ENCODE measurements at places on chromosomes 1 and 21.

GRCh38 chr1:202238914-202239313 lies 45.3 kb downstream of the LGR6 start:
- DNase-seq, result no peak

DNA sequence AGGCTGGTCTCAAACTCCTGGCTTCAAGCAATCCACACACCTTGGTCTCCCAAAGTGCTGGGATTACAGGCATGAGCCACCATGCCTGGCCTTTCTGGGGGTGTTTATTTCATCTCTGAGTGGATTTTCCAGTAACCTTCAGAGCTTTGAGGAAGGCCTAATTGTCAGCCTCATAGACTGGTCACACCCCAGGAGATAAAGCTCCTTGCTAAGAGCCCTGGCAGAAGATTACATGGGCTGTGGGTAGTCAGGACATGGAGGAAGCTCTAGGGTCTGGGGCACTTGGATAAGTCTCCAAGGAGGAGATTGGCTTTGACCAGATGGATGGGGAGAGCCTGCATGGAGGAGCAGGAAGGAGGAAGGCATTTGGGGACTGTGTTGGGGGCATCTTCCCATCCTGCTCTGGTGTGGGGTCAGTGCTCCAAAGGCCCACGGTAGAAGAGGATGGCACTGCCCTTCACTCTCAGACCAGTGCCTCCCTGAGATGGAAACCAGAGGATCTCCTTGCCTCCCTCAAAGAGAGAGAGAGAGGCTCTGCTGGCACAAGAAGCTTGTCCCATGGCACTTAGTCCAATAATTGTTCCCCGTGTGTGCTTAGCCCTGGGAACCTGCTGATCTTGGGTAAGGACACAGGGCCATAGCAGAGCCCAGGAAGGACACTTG lies 14.7 kb upstream of the GSTM4 start:
- no peak for DNase-seq

GRCh38 chr1:46461809-46462448 lies 27.7 kb upstream of the DMBX1 start:
- DNase-seq, result no peak

- DNase-seq, result no peak
These were observed at the start of gene SDC3 for GRCh38 chr1:30908696-30909364. SDC3 (minus strand) TSS chr1:30908758; CDS start chr1:30908586, 172 bp downstream.

DNA sequence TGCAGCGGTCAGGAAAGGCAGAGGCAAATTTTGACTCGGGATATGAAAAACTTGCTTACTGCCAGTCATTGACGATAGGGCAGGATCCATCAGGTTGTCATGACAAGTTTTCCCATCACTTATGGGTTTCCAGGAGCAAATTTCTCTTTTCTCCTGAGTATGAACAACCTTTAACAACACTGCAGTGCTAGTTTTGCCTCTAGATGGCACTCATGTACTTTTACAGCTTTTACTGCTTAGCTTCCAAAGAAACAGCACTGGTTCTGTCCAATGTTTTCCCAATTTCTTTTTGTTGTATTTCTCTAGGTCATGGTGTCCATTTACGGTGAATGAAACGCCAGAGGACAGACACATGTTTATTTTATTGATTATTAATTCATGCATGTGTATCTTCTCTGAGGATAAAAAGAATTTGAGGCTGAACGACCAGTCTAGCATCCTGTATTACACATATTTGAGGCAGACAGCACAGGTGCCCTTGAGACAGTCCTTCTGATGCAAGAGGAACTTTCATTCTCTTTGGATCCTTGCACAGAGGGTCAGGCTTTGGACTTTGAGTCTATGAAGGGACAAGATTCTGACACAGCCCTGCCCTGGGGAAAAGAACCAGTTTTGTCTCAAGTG lies 112.3 kb upstream of the TRABD2B start:
- DNase-seq, result no peak

Measured in cerebellar nuclear complex (tissue), 1 donor.